ENCODE measurements at places on chromosomes 7 and 10.

- DNase-seq, result no peak
These were observed 9.5 kb downstream of the GIGYF1 start for GRCh38 chr7:100684534-100685042.

DNA sequence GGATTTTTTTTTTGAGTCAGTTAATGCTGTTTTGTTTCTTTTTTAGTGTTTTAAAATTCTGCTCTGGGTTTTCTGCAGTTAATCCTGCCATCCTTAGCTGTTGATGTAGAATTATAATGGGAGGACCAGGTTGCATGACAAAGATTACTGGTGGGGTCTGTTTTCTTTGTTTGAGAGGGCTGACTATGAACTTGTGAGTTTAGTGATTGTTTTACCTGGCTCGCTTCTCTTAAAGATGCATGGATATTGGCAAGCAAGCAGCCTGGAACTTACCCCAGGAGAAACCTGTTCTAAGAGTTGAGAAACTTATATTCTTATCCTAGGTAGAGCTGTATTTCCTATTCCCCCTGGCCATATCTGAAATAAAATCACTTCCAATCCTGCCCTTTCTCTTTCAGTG, 727.8 kb downstream of the GRM8 start:
- DNase-seq, result no peak

- DNase-seq, result no peak
These were observed 20.0 kb downstream of the TWIST1 start for GRCh38 chr7:19097165-19098055.

DNA sequence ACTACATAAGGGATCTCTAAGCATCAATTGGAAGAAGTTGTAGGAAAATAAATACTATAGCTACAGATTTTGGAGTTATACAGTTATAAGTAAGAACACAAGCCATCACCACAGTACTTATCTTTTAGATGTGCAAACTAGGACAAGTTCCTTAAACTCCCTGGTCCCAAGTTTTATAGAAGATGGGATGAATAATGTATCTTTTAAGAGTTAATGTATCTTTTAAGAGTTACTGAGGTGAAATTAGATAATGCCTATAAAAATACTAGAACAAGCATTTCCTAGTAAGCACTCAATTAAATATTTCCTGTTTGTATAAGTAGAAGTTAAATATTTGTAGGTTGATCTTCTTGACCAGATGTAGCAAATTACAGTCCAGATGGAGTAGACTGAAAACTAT, 56.8 kb downstream of the SEMA3A start:
- no peak for DNase-seq

DNA sequence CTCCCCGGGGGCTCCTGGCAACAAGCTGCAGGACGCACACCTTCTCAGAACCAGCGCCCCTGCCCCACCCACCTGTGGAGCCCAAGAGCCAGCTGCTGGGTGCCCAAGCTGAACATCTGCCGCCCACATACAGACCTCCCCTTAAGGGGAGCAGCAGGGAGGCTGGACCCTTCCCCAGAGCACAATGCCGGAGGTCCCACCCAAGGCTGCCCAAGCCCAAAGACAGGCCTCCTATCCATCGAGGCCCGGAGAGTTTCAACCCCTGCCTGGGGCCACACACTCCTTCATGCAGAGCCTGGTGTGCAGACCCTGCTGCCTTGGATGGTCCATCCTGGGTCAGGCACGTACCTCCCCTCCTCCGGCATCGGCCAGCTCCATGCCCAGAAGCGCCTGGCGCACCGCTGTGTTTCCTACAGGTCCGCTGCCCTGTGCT, 48.7 kb downstream of the VIPR2 start:
- DNase-seq, result no peak

- no peak for DNase-seq
These were observed 12.4 kb downstream of the PARD3 start for GRCh38 chr10:34802692-34803091.

DNA sequence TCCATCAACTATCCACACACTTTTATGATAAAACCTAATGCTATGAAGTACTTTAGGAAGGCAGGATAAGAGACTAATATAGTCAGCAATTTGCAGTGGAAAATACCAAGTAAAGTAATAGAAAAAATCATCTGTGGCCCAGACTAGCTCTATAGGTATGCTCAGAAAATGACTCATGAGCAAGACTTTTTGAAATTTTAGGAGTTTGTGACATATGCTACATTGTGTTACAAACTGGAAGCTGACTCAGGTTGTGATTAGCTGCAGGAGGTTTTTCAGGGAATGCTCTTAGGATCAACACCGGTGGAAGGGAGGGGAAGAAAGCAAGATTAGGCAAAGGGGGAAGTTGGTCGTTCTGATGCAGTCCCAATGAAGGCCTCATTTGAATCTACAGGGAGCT, 56.1 kb downstream of the FEZF1 start:
- no peak for DNase-seq

DNA sequence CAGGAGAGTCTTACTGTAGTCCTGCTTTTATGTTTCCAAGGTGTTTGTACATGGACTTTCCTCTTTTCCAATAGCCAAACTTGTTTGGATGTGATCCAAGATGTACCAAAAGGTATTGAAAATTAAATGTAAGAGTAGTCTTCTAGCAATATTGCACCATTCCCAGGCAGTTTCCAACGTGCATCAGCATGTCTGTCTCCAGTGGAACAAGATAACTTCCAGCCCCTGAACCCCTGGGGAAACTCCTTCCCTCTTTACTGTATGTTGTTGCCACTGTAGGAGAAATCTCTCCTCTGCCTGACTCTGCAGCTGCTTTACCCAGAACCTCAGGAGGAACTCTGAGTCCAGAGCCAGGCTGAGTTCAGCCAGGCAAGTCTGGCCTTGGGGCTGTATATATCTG, 18.5 kb downstream of the ARMC10 start:
- no peak for DNase-seq

DNA sequence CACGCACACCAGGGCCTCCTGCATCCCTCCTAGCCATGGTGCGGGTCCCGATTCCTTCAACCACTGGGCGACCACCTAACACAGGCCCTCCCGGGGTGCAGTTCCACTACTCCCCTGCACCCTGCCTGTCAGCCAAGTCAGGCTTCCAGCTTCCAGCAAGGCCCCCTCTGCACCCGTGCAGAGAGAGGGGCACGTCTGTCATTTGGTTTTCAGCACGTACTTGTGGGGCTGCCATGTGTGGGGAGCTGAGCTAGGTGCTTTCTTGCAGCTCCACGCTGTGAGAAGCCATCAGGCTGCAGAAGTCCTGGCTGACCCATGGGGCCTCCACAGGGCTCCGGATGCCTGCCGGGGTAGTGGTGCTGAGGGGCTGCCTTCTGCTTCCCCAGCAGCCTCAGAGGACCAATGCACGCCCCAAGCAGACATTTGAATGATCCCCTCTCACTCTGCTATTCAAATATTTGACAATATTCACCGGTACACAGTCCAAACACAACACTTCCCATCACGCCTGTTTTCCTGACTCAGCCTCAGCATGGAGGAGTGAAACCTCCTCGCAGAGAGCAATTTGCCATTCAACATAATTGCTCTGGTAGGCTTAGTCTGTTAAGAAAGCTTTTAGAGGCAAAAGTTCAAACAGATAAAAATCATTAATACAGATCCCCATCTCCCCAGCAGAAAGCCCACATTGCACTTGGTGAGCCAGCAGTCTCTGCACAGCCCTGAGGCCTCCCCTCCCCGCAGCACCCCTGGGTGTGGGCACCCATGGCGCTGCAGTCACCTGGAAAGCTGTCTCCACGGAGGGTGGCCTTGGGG, 449.9 kb downstream of the PTPRN2 start:
- no peak for DNase-seq

GRCh38 chr10:86310702-86311101, 55.9 kb downstream of the GRID1 start:
- no peak for DNase-seq

DNA sequence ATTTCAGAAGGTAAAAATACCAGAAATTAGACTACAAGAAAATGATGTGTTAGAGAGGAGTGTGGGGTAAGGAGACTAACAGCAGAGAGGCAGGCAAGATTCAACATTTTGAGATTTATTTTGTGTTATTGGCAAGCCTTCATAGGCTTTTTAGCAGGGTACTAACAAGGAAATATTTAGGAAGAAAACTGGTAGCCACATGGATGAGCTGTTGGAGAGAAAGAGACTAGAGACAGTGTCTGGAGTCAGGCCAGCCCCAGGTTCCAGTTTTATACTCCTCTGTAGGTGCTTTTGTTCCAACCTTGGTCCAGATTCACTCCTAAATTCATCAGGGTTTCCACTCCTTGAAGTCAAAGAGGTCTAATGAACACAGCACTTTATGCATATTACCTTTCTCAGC, 41.1 kb downstream of the GPRIN2 start:
- DNase-seq, result no peak

- DNase-seq, result no peak
These were observed 208.8 kb downstream of the CTNNA3 start for GRCh38 chr10:67487199-67487598.

DNA sequence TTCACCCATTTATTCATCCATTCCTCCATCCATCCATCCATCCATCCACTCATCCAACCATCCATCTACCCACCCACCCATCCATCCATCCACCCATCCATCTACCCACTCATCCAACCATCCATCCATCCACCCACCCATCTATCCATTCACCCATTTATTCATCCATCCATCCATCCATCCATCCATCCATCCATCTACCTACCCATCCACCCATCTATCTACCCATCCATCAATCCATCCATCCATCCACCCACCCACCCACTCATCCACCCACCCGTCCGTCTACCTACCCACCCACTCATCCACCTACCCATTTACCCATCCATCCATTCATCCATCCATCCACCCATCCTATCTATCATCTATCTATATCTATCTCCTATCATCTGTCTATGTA, 169.4 kb upstream of the SHH start:
- DNase-seq, result no peak

DNA sequence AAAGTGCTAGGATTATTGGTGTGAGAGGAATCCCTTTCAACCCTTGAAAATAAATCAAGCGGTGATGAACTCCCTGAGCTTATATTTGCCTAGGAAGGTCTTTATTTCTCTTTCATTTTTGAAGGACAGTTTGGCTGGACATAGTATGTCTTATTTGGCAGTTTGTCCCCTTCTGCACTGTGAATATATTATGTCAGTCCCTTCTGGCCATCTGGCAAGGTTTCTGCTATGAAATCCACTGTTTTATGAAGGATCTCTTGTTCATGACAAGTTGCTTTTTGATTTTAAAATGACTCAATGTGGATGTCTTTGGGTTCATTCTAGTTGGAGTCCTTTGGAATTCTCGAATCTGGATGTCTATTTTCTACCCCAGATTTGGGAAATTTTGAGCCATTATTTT, 21.7 kb upstream of the MCM10 start:
- no peak for DNase-seq

DNA sequence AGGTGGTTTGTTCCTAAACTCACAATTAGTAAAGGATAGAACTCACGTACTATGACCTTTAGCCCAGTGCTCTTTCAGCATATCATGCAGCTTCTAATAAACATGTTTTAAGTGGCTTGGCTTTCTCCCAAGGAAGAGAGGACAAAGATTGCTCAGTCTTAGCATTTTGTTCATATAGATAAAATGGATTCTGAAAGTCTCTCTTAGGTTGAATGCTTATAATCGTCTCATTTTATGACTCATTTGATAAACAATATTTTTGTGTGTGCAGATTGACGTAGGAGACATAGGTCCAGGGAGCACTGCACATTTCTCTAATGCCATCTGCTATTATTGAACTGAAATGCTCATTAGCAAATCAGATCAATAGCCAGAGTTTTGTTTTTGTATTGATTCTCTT, 44.8 kb downstream of the GNAT3 start:
- DNase-seq, result no peak

DNA sequence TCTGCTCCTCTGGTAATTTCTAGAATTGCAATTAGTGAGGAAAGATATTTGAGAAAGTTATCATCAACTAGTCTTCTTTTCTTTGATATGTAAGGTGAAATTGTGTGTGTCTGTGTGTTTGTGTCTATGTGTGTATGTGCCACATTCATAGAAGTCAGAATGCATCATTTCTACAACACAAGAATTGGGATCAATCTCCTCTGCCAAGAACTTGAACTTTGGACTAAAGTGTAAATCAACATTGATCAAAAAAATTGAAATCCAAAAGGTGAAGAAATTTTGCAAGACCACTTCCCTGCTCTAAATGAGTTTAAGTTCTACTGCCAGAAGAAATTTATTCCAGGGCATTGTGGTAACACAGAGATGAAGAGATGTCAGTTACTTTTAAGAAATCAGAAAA, 1072.8 kb downstream of the GRM8 start:
- DNase-seq, result no peak

GRCh38 chr10:60434418-60435046, 44.9 kb upstream of the ANK3 start:
- DNase-seq, result no peak

DNA sequence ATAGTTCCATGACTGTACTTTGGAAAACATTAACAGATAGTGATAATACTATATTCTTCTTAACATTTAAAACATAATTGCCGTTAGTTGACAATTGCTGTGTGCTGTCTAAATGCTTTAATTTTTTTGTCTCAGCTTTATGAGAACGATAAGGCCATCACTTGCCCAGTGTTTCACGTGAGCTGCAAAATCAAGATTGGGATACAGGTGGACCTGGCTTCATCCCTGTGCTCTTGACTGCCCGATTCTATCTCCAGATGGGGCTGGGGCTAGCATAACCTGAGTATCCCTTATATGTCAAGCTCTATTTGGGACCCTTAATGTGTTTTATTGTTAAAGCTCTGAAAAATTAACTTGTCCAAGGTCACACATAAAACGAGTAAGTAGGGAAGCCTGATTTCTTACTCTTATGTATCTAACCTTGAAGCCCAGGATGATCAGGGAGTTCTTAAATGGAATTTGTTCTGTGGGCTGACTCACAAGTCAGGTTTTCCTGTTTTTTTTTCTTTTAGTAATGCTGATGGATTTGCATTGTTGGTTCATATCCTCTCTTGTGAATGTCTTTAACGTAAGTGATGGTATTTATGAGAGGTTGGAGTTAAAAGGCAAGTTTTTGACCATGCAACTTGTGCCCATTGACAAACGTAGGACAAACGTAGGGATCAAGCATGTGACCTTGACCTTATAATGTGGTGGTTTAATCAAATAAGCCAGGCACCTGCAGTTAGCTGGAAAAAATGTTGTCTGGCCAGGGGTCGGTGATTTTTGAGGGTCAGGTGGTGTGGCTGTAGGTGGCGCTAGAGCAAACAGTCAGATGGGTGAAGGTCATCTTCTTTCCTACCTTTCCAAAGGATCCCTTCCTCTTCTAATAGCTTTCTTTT, 3.6 kb downstream of the PRKAR2B start:
- DNase-seq, result no peak

Data from activated T-helper 2 cell treated with anti-CD3 and anti-CD28 coated beads, Interferon-gamma antibody, Interleukin-2, Interleukin-4, amounts not matched to agents 10 μg/mL and 5 μg/mL and 100 μg/mL, durations not matched to agents 14 hours and 24 hours and 36 hours (primary cell).